ENCODE measurements at places on chromosomes 1 and 21.

- no peaks in the 10 kb centered on the region for H3K36me3 ChIP-seq
- H3K4me3 ChIP-seq: no peak overlapping the region
- H3K27ac ChIP-seq: no peak overlapping the region
- H3K27me3 ChIP-seq: no peaks in the 10 kb centered on the region
- H3K4me1 ChIP-seq: no peaks in the 10 kb centered on the region
Observed at GRCh38 chr1:206924592-206925105, 2.9 kb upstream of the FCMR start.

DNA sequence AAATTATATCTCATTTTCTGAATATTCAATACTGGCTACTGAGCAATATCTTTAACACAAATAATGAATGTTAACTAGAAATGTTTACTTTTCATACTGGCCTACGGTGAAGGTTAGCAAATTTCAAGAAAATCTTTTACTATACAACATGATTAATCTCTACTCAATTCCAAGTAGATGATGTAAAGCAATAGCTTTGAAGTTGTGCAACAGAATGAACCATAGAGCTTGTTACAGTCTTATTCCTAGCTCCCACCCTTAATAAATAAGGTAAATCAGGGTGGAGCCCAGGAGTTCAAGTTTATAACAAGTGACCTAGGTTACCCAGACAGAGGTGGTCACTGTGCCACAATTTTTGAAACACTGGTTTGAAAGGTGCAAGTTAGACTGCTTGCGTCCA lies 1678.1 kb downstream of the KCNT2 start:
- no peak overlapping the region for H3K4me3 ChIP-seq
- no peaks in the 10 kb centered on the region for H3K36me3 ChIP-seq
- H3K27ac ChIP-seq: no peak overlapping the region
- H3K27me3 ChIP-seq: no peaks in the 10 kb centered on the region
- no peak for DNase-seq

- H3K4me1 ChIP-seq: no peaks in the 10 kb centered on the region
- no peaks in the 10 kb centered on the region for H3K36me3 ChIP-seq
- H3K27ac ChIP-seq: peak overlapping the region; percentile 39
- no peak for DNase-seq
Observed at GRCh38 chr1:94783342-94784189, 36.6 kb upstream of the SLC44A3 start.

DNA sequence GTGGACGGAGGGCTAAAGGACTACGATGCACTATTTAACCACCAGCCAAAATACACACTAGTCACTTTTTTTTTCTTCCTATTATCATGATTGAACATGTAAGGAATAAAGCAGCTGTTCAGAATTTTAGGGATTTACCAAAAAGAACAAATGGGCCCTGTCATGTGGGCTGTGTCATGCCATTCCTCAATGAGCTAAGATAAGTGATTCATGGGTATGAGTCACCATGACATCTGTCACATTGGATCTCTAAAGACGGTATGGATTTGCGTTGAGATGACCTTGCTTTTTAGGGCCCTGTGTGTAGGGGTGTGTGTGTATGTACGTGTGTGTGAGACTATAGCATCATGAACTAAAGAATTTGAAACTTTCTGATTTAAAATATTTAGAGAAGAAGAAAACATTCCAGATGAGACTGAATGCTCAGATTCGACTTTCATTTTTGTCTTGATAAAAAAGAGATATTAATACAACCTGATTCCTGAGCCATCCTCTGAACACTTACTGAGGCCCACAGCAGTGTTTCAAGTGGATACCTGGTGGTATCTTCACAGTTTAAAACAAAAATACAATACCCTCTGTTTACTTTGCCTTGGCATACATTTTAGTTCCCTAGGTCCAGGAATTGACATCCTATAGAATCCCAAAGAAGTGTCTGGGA lies 246.1 kb upstream of the DUSP10 start:
- H3K27ac ChIP-seq: no peak overlapping the region
- no peaks in the 10 kb centered on the region for H3K27me3 ChIP-seq
- no peaks in the 10 kb centered on the region for H3K4me1 ChIP-seq
- no peak overlapping the region for H3K4me3 ChIP-seq
- H3K36me3 ChIP-seq: no peaks in the 10 kb centered on the region

DNA sequence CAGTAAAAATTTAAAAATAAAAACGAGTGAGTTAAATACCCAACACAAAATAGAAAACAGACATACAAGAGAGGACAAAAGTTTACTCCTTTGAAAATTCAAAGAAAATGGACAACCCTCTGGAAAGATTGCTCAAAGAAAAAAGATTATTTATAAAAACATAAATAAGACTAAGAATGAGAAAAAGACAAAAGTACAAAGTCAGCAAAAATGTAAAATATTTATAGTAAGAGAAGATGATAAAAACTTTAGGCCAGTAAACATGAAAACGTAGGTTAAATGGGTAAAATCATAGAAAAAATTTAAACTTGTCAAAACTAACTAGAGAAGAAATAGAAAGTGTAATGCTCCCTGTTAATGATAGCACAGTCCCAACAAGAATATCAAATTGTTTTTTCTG lies 31.9 kb upstream of the SLC45A1 start:
- no peaks in the 10 kb centered on the region for H3K27me3 ChIP-seq
- no peak overlapping the region for H3K27ac ChIP-seq
- H3K4me1 ChIP-seq: peaks cover 27% of the 10 kb centered on the region
- no peak for DNase-seq
- H3K36me3 ChIP-seq: no peaks in the 10 kb centered on the region

- H3K36me3 ChIP-seq: no peaks in the 10 kb centered on the region
- H3K4me3 ChIP-seq: no peak overlapping the region
- no peaks in the 10 kb centered on the region for H3K4me1 ChIP-seq
- 0 out of 2 replicates have a peak, but pooled peaks cover 2% of the 10 kb centered on the region for H3K27me3 ChIP-seq
- no peak for DNase-seq
- no peak overlapping the region for H3K27ac ChIP-seq
Observed at GRCh38 chr1:37267111-37267835, 207.1 kb upstream of the ZC3H12A start.

DNA sequence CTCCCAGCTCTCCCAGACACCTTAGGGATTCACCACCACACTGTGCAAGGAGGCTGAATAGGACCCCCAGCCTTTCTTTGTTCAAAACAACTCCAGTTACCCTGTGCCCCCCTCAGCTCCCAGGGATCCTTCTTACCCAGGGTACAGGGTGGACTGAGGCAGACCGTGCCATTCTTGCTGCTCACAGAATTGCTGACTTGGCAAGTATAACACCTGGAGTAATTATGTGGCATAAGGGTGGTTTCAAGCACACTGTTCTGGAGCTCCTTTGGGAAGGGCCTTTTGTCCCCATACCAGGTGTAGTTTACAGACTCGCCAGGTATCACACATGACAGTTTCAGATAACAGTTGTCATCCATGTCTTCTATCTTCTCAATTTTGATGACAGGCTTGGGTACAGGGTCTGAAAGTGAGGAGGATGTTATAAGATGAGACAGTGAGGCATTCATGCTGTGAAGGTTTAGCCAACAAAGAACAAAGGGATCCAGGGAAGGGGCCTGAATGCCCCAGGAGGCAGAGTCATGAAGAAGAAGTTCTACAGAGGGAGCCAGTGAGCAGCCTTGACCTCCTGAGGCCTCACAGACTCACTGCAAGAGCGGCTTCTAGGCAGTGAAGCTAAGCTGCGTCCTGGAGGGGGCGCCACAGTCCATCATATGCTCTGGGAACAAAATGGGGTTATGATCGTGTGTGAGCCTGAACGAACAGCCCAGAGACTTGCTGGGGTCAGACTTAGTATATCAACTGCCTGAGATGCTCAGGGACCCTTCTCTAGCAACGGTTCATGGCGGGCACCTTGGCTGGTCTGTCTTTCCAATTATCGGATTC lies 30.3 kb downstream of the CD48 start:
- no peak overlapping the region for H3K27ac ChIP-seq
- no peak overlapping the region for H3K4me3 ChIP-seq
- H3K4me1 ChIP-seq: no peaks in the 10 kb centered on the region
- peak; percentile 25 for DNase-seq
- H3K36me3 ChIP-seq: no peaks in the 10 kb centered on the region
- H3K27me3 ChIP-seq: peaks cover 17% of the 10 kb centered on the region

DNA sequence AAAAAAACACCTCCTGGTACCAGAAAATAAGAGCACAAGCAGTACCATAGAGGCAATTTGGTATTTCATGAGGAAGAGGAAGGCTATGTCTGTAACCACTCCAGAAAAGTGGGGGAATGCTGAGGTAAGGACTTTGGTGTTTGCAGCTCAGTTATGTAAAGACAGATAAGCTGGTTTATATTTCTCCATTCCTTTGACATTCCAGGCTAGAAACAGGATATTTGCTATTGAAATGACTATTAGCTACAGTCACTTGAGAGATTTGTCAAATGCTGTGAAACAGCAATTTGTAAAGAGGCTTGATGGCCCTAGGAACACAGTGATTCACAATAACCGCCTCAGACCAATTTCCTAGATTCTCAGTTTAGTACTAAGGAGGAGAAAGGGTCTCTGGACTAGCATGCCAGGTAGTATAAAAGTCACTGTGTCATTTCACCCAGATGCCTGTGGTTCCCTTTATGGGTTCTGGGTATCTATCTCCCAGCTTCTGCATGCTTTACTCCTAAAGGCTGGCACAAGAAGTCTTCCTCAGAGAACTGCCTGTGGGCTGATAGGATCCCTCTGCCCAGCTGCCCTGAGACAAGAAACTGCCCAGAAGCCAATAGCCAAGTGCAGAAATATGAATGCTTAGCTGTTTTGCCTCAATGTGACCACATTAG lies 80.5 kb downstream of the VCAM1 start:
- no peaks in the 10 kb centered on the region for H3K27me3 ChIP-seq
- H3K36me3 ChIP-seq: no peaks in the 10 kb centered on the region
- no peak overlapping the region for H3K4me3 ChIP-seq
- no peak for DNase-seq

DNA sequence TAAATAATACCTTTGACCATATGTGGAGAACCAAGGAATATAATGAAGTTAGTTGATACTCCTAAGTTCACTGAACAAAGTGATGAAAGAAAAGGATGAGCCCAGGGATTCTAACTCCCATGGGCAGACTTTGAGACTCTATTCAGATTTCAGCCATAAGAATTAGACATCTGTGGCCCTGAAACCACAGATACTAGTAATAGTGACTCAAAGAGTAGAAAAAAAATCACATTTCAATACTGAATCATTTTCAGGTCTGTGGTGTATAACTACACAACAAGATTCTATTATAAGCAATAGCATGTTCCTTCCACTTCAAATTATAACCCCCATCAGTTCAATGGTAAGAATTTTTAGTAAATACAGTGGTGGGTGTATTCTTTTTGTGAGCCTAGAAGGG lies 16.4 kb upstream of the F13B start:
- H3K27me3 ChIP-seq: no peaks in the 10 kb centered on the region
- peaks cover 25% of the 10 kb centered on the region for H3K36me3 ChIP-seq
- DNase-seq: no peak
- H3K4me1 ChIP-seq: no peaks in the 10 kb centered on the region
- H3K4me3 ChIP-seq: no peak overlapping the region

GRCh38 chr1:245226203-245226499 lies 71.4 kb downstream of the KIF26B start:
- H3K27ac ChIP-seq: no peak overlapping the region
- 0 out of 2 replicates have a peak, but pooled peaks cover 2% of the 10 kb centered on the region for H3K27me3 ChIP-seq
- no peak for DNase-seq

- no peaks in the 10 kb centered on the region for H3K36me3 ChIP-seq
- H3K27me3 ChIP-seq: no peaks in the 10 kb centered on the region
- H3K4me1 ChIP-seq: no peaks in the 10 kb centered on the region
- no peak overlapping the region for H3K4me3 ChIP-seq
- DNase-seq: no peak
- H3K27ac ChIP-seq: no peak overlapping the region
Observed at GRCh38 chr21:45917241-45917640, 64.3 kb upstream of the COL6A1 start.

DNA sequence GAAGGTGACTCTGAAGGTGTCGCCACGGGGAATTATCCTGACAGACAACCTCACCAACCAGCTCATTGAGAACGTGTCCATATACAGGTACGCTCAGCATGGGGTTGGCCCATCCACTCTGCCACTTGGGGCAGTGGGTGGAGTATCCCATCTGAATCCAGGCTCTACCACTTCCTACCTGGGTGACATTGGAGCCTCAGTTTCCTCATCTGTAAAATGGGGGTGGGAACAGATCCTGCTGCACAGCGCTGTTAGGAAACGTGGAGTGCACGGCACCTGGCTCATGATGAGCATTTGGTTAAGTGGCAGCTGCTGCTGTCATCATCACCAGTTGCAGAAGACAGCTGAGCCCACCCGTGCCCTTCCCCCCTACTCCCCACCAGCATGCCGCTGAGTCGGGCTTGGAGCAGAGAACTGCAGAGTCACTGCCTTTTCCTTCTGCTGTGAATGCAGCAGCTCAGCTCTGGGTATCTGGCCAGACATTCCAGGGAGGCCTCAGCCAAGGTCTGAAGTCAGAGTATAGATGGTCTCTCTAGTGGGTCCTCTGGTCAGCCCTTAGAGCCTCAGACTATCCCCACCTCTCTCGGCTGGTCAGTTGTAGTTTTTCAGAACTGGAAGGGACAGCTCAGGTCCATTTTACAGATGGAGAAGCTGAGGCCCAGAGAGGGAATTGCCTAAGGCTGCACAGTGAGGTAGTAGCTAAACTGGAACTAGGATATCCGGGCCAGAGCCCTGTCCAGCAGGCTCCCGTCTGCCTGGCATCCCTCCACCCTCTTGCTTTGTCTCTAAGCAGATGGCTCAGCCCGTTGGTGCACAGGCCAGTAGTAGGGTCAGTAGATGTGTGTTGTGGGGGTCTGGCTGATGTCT lies 11.7 kb downstream of the LDLRAP1 start:
- H3K4me3 ChIP-seq: no peak overlapping the region
- 0 out of 2 replicates have a peak, but pooled peaks cover 1% of the 10 kb centered on the region for H3K4me1 ChIP-seq
- DNase-seq: no peak
- H3K36me3 ChIP-seq: no peaks in the 10 kb centered on the region
- H3K27ac ChIP-seq: no peak overlapping the region

DNA sequence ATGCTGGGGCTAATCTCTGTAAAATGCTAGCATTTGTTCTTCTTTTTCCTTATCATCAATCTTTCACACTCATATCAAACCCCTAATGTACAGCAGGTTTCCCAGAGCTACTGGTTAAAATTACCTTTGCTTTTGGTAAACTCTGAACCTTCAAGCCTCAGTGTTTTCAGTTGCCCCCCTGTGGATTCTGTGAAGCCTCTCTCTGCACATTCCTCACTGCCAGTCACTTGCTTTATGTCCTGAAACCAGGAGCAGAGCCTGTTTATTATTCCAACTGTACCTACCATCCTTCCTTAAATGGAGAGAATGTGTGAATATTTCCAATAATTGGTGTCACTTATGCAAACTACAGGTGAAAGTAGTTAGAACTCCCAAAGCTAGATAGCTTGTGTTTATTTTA lies 134.2 kb downstream of the NEK7 start:
- H3K4me3 ChIP-seq: no peak overlapping the region
- H3K27ac ChIP-seq: no peak overlapping the region
- no peaks in the 10 kb centered on the region for H3K36me3 ChIP-seq
